ACHN (cell line): ENCODE measurements at places on chromosomes 5 and 9.

- peak; percentile 57 for DNase-seq
Observed at GRCh38 chr9:15295761-15296405, 11.1 kb downstream of the TTC39B start.

- DNase-seq, result no peak
Observed at GRCh38 chr5:171428168-171428696, 8.8 kb downstream of the FGF18 start.

DNA sequence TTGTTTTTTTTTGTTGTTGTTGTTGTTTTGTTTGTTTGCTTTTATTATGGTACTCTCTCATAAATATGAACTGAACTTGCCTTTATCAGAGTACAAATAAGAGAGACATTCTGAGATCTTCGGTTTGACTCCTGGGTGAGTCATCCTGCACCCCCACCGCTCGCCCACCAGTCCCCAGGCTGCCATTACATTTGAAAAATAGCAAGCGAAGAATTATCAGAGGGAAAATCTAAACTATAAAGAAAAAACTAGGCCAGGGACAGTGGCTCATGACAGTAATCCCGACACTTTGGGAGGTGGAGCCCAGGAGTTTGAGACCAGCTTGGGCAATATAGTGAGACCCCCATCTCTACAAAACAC, 122.1 kb upstream of the MAP3K1 start:
- no peak for DNase-seq

GRCh38 chr5:42495914-42496313, 72.7 kb downstream of the GHR start:
- no peak for DNase-seq

GRCh38 chr5:112472614-112473013, 53.5 kb upstream of the EPB41L4A start:
- DNase-seq, result no peak

DNA sequence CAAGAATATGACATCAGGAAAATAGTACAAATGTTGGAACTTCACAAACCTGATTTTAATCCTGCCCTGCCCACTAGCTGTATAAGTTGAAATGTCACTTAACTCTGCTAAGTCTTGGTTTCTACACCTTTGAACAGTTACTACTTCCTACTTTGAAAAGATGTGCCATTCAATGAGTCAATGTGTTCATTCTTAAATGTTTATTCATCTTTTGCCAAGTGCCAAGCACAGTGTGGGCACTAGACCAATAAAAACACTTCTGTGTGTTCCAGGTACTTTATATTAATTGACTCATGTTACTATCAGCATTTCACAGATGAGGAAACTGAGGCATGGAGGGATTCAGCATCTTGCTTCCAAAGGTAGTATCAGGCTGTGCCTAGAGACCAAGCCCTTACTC, 12.8 kb downstream of the PDCL start:
- DNase-seq, result no peak

GRCh38 chr9:98795295-98795955, 930 bp downstream of the ANKS6 start:
- DNase-seq, result no peak

GRCh38 chr5:40605295-40605958, 74.3 kb upstream of the PTGER4 start:
- DNase-seq, result no peak

- no peak for DNase-seq
Observed at GRCh38 chr5:134818776-134819175, 27.0 kb upstream of the C5orf24 start.

DNA sequence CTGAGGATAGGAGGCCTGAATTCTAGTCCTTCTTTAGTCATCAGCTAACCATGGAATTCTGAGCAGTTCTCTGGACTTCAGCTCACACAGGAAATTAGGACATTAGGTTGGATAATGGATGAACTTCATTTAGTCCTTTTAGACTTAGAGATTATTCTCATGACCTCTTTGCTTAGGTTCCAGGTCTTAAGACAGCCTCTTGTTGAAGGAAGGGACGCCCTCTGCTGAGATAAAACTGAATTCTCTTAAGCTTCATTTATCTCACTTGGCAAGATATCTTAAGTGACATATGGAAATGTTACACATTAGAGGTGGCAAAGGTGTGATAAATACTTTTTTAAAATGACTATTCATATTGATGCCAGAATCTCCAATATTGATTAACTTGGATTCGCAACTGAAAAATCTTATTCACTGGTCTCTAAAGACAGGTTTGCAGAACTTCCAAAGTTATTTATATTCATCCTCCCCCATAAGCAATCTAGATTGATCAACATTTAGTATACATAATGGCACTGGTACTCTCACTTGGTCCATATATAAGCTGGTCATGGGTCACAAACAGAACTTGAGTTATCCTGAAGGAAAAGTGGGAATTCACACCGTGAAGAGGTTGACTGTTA, 16.9 kb upstream of the ZNF366 start:
- peak; percentile 62 for DNase-seq

GRCh38 chr5:149760854-149761187, 30.7 kb downstream of the PPARGC1B start:
- no peak for DNase-seq

DNA sequence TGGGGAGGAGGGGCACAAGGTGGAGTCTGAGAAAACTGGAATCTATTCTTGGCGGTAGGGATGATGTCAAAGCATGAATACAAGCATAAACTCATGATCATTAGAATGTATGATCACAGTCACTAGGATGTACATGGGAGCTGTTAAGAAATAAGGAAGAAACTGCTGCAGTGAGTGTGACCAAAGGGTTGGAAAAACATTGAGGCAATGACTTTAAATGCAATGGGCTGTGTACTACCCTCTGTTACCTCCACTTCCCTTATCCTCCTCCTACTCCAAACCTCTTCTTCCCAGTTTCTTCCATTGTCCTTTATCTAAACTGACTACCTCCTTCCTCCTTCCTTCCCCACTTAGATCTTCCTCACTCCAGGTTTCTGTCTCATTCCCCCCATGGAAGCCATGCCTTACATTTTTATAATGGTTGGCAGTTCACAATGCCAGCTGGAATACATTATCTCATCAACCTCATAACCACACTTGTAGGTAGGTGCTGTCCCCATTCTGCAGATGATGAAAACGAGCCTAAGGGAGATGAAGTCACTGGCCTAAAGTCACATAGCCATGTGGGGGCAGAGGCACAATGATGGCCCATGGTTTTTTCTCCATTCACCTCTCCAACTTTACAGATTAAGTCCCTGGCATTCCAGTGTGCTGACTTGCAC, 21.9 kb upstream of the TNFSF15 start:
- DNase-seq, result no peak

DNA sequence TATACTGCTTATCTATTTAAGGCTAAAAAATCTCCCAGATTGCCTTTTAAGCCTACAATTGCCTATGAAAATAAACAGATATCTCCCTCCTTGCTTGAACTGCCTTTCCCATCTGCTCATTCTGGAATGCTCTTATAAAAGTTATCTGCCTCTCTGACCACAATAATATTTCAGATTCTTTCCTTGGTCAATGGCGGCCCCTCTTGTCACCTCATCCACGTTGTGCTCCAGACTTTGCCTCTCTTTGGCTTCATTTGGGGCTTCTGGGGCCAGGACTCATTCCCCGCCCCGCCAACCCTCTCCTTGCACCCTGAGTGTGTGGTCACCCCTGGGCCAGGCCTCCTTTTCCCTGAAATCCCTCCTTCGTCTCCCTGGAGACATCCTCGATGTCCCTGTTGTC, 110.0 kb upstream of the RPS23 start:
- DNase-seq, result no peak

GRCh38 chr9:27351438-27351837, 54.5 kb upstream of the EQTN start:
- no peak for DNase-seq

- DNase-seq, result peak; percentile 3
Observed at GRCh38 chr5:115770466-115770865, 46.0 kb downstream of the CDO1 start.

DNA sequence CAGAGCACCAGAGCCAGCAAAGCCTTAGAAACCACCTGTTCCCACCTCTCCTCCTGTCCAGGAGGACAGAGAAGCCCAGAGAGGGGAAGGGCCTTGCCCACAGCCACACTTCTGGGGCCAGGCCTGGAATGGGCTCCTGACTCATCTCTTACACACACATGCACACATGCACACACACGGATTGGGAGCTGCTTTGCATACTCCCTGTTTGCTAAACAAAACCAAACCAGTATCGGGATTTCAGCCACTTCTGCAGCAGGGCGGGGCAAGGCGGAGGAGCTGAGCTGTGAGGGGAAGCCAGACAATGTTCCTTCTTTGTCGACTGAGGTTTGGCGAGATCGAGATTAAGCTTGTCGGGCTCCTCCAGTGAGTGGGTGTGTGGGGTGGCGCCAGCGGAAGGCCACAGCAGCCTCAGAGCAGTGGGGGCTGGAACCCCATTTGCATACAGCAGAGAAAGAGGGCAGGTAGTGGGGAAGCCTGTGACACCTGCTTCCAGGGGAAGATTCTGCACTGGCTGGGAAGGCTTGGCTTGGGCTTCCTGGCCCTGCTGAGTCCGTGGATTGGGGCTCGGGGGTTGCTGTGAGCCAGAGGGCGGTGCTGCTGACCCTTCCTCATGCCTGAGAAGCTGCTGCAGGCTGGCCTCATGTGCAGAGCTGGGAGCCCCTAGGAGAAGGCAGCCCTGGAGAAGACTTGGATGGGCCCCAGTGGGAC, 16.1 kb downstream of the GFI1B start:
- DNase-seq, result no peak

DNA sequence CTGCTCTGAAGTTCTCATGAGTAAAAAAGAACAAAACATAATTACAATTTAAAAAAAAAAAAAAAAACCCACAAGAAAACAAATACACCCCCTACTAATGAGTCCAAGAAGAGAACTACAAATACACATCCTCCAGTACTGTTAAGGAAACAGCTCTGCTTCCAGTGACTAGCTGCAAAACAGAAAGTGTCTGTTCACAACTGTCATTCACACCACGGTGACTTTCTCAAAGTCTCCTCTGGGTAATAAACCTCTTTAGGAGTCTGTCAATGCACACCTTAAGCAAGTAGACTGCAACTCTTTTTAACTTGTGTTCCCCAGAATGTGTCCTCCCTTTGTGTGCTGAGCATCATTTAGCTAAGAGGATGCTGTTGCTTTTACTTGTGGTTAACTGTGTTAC, 6.2 kb downstream of the REEP5 start:
- DNase-seq, result no peak

DNA sequence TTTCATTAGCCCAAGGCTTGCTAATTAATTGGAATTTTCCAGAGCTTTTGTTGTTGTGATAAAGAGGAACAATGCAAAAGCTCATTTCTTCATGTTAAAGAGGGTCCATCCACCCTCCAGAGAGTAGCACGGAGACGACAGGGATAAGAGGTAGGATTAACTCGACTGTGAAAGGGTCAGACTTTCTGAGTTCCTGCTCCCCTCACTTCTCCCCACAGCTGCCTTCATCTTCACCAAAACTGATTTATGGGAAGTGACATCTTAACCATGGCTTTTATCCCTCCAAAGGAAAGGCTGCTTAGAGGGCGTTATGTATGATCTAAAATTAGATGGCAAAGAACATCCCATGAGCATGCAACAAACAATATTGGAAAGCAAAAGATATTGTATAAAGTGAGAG, 135.5 kb downstream of the GLIS3 start:
- no peak for DNase-seq

GRCh38 chr5:136053336-136054141, 24.8 kb downstream of the TGFBI start:
- peak; percentile 94 for DNase-seq

DNA sequence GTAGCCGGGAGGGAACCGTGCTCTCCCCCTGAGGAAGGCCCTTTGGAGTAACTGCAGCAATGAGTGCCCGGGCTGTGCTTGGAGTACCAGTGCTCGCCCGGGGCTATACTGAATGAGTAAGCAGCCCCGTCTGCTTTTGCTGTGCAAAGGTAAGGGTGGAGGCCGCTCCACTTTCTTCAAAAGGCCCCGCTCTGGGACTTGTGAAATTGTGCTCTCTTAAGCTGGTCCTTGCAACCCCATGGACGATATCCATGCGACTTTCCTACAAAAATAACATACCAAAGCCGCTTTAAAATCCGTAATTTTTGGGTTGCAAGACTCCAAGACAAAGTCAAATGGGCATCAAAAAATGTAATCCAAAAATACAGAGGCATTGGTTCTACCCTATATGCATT, 578 bp upstream of the TNFAIP8 start:
- DNase-seq, result peak; percentile 23

GRCh38 chr5:73902327-73903051, 276.5 kb downstream of the ARHGEF28 start:
- DNase-seq, result peak; percentile 56

DNA sequence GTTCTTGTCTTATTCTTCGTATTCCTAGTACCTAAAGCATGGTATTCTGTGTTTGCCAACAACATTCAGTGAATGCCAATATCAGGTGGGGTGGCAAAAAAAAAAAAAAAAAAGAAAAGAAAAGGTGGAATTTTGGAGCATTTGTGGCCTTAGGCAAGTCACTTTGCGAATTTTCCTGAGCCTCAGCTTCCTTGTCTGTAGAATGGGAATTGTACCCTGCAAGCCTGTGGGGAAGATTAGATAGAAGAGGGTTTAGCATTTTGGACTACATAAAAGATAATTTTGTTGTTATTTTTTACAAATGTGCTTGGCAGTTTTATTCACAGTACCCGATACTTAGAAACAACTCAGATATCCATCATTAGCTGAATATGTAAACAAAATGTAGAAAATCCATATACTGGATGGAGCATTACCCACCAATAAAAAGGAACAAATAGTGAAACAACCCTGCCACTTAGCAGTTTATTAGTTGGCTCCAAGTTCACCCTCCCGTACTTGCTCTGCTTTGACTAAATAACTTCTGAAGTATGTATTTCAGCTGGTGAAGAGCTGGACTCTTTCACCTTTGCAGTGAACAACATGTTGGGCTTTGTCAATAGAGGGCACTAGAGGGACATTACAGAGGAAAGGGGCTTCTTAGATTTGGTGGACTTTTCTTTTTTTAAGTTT, 13.6 kb downstream of the UBE2D2 start:
- DNase-seq, result peak; percentile 45

DNA sequence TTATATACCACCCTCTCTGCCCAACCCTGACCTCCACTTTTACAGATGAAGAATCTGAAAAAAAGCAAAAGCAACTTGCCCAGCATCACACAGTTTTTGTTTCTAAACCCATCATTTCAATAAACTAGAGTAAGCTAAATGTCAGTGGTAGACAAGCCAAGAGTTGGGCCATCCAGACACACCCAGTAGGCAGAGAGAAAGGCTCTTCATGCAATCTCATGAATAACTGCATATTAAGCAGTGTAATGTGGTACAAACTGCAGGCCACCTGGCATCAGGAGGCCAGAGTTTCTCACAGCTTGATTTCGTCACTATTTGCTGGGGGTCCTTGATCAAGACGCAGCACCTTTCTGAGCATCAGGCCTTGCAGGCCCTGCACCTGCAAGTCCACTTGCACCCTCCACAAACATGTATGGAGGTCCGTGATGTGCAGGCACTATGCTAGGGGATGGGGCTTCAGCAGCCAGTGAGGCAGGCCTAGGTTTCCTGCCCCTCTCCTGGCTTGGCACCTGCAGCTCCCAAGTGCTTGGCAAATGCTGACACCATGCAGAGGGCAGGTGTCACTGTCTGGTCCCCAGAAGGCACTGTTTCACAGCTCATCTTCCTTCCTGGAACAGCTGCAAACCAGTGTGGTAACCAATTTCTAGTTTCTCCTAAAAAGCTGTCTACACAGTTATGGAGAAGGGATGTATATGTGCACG, 29.8 kb downstream of the ADAM19 start:
- DNase-seq, result no peak
